ENCODE measurements at places on chromosomes 3 and 15.

DNA sequence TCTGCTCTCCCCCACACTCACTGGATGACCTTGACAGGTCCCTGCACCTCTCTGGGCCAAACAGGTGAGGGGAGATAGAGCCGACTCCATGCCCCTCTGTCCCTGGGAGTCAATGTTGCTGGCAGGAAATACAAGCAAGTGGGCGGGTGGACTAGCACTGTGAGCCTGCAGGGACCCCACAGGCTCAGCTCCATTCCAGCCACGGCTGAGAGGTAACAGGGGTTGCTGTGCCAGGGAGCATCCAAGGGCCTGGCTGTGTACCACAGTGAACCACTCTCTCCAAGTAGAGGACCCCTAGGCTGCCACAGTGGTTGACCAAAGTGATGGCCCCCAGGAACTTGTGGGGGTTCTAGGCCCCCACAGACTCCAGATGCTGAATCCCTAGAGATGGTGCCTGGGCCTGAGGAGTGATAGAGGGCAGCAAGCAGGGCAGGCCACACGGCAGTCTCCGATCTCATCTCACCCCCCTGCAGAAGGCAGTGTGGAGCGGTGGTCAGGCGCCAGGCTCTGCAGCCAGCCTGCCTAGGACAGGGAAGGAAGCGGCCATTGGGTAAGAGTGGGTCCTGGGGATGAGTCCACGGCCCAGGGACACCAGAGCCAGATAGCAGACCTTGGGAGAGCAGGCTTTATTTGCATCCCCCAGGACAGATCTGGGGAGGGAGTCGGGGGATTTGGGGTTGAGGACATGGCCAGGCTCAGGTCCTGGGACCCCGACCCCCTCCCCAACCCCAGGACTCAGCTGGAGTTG lies 3.2 kb downstream of the TNNC1 start:
- no peak for DNase-seq

- DNase-seq = no peak
Observed at GRCh38 chr15:88247914-88248313, 8.6 kb downstream of the NTRK3 start.

GRCh38 chr3:97432914-97433313 lies 331.6 kb upstream of the ARL6 start:
- no peak for DNase-seq

DNA sequence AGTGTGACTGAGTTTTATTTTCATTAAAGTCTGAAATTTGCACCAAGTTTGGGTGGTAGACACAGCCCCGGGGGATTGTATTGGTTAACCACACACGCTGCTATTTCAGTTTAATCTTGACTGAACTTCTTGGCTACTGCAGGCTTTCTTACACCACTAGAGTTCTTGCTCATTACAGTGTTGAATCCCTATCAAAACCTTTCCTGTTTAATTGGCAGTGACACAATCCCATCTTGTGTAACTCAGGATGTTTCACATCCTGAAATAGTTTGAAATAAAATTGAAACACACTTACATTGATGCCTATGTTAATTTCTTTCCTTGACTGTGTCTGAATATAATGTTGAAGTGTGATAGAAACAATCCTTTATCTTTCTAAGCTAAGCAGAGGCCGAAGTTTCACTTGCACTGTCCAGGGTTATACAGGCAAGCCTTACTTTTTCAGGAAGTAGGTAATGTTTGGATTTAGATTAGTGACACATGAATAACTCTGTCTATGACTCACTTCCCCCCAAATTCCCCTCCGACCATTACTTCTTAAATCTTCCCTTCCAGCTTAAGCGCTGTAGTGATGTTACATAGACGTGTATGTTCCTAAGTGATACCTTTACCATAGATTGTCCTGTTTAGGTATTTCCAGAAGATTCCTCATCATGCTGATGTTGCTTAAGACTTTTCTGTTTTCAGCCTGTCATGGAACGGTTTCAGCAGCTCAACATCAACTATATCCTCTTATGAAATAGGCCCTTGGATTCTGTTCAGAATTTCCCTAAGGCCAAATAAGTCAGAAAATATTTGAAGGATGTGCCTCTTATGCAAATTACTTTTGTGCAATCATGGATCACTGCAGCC lies 16.8 kb downstream of the ATG7 start:
- DNase-seq = peak; percentile 95

DNA sequence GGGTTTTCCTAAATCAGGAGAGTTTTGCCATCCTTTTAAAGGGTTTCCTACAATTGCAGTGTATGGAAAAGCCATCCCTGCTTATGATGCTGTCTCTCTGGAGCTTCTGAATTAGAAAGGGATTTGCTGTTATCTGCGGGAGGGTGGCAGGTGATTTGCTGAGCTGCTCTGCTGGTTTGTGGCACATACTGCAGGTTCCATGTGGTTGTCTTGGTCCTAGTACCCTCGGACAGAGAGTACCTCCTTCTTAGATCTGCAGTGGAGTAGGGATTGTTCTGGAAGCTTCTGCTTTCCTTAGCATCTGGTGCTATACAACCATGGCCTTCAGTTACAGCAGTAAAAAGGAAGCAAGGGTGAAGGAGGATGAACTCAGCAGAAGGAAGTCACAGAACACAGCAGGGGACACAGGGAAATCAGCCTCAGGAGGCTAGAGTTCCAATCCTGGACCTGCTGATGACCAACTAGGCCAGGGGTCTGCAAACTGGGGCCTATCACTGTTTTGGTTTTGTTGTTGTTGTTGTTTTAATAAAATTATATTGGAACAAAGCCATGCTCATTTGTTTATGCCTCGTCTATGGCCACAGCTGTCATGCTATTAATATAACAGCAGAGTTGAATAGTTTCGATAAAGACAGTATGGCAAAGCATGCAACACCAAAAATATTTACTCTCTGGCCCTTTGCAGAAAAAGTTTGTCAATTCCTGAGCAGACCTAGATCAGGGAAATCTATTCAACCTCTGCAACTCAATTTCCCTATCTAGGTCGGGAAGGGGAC lies 39.5 kb downstream of the STARD5 start:
- no peak for DNase-seq

DNA sequence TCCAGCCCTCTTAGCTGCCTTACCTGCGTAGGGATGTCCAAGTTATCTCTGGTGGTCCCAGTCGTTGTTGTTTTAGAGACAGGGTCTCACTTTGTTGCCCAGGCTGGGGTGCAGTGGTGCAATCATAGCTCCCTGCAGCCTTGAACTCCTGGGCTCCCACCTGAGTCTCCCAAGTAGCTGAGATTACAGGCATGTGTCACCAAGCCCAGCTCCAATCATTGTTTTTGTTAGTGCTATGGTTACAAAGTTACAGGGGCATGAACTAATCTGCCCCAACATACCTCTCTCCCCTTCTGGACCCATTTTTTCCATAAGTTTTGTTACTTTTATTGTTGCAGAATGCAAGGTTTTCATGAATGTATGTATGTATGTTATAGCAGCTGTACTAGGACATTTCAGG lies 54.7 kb downstream of the CTDSPL2 start:
- no peak for DNase-seq

- DNase-seq = peak; percentile 44
Observed at GRCh38 chr3:133821767-133822638, 16.4 kb downstream of the SRPRB start.

DNA sequence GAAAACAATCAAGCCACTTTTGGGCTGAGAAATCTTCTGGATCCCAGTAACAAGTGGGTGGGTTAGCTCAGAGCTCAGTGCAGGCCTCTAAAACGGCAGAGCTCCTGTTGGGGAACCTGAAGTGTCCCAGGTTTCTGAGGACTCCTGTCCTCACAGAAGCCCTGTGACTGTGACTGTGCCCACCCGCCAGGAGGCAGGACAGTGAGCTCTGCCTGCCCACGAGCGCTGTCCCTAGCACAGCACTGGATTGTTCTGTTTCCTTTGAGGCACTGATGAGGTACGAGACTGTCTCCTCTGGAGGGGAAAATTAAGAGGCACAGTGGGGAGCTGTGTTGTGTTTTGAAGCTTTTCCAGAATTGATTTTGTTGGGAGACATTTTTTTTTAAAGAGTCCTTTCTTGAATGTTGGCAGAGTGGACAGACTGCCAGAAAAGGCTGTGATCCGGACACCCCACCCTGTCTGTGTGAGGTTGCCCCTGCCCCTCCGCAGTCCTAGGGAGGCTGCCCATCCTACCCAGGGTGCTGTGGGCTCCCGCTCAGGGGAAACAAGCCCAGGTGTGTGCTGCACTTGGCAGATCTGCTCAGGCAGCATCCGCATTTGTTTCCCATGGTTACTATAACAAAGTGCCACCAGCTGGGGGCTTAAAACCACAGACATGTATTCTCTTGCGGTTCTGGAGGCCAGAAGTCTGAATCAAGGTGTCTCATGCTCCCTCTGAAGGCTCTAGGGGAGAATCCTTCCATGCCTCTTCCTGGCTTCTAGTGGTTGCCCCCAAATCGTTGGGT lies 66.6 kb upstream of the LARS2 start:
- DNase-seq = no peak

- DNase-seq = no peak
Observed at GRCh38 chr15:55687792-55688191, 55.2 kb downstream of the PRTG start.

DNA sequence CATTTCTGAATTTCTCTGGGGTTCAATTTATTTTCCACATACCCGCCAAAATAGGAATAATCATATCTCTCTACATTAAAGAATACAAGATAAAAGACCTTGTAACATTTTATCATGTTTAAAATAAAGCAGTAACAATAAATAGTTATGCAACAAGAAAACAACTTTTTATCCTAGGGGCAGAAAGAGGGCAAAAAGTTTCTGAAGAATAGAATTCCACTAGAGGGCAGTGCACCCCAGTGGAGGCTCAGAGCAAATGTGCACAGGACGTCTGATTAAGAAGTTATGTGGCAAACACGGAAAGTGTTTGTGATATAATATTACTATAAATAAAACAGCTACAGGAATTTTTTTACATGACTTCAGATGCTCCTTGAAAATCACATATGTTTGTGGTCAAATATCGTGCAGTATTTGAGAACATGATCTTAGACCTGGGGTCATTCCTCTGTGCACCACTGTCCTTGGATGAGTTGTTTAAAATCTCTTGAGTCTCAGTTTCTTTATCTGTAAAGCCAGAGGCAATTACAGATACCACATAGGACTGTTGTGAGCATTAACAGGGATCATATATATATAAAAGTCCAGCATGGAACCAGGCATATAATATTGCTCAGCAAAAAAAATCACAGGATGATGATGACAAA lies 13.2 kb upstream of the PIK3R4 start:
- DNase-seq = peak; percentile 61

DNA sequence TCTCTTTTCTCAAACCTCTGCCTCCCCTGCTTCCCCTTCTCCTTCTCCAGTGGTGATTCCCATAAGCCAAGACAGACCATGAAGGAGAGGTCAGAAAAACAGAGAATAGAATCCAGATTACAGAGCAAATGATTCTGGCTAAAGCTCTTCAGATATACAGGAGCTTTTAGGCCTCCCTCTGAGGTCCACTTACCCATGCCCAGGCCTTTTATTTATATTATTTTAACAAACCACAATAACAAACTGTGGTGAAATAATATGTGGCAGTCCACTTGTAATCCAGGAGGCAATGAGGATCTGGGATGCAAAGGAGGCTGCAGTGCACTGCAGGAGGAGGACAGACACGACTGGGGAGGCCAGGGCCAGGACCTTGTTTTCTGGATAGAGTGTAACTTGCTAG lies 104.1 kb downstream of the STAC start:
- no peak for DNase-seq

- no peak for DNase-seq
Observed at GRCh38 chr3:147483578-147483977, 74.4 kb downstream of the ZIC1 start.

DNA sequence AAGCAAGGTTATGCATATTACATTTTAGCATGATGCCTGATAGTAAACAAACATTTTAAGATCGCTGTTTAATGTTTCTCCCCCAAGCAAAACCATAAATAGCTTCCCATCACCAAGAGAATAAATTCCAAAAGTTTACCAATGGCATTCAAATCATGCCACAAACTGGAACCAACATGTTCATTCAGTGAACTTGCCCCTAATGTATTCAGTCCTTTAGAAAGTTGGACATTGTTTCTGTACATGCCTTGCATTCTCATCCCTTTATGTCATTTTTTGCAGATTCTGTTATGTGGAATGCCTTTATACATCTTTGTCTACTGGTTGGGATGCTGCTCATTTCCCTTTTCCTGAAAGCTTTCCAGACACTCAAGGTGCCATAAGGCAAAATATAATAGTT lies 105.5 kb downstream of the PYDC2 start:
- no peak for DNase-seq

DNA sequence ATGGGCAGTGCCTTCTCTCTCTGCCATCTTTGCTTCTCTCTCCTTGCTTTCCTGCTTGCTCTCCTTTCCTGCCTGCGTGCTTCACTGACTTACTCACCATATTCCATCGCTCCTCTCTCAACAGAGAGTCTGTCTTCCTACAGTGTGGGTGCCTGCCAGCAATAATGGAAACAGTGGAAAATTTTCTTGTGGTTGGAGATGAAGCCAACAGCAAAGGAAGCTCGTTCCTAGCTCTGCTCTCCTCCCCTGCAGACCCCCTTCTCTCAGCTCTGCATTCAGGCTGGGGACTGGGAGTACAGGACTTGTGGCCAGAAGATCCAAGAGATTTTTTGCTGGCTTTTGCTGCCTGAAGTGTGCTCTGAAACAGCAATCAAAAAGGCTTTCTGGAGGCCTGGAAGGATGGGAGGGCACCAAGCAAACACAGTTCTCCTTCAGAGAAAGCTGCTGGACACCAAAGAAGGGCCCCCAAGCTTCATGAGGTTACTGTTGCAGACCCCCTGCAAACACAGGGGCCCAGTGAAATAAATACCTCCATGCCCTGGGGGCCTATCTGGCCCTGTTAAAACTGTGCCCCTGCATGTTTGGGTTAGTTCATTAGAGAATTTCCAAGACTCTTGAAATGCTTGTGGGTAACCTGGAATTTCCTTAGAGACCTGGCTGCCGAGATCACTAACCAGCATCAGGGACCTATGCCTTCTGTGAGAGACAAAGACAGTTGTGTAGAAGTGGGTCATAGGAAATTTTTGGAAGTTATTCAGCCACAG lies 149.9 kb upstream of the RASGRP1 start:
- peak; percentile 92 for DNase-seq

GRCh38 chr3:56157693-56158362 lies 310.4 kb downstream of the ERC2 start:
- no peak for DNase-seq

- no peak for DNase-seq
Observed at GRCh38 chr3:190941694-190942260, 79.3 kb upstream of the GMNC start.

DNA sequence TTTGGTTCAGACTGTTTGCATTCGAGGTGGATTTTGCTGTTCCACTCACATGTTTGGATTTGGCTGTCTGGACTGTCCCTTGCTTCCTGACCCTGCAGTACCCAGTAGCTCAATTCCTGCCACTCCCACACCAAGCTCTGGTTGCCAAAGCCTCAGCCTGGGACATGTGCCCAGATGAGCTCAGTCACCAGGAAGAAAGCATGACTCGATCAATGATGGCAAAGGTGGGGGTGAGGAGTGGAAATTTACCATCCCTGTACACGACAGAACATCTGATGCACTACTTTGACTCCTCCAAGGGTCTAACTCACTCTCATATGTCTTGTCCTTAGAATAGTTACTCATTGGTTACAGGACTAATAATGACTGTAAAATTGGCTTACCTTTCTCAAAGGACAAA lies 45.2 kb downstream of the ZNF385D start:
- no peak for DNase-seq
